ENCODE measurements at places on chromosomes 3 and 15. TPM values are rescaled to one million over a fixed set of nuclear protein-coding genes. Genes with fewer than 3 reads are reported as not detected.

GRCh38 chr15:73792415-73792814 is 39.3 kb upstream of the INSYN1 start:
- peak; percentile 63 for ATAC-seq

DNA sequence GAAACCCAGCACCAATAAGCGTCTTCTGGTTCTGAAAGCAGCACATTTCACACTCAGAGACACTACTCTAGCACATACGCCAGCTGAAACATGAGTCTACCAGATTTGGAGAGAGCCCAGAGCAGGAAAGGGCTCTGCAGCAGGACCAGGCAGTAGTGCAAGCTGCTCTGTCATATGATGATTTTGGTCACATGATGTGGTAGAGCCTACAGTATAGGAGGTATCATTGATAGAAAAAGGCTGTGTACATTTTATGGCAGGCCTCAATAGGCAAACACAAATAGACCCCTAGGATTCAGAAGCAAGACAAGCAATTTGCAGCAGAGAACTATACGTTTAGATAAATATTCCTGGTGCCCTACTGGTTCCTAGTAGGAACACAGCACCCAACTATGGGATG is 58.2 kb downstream of the QTRT2 start:
- ATAC-seq, result peak; percentile 48

DNA sequence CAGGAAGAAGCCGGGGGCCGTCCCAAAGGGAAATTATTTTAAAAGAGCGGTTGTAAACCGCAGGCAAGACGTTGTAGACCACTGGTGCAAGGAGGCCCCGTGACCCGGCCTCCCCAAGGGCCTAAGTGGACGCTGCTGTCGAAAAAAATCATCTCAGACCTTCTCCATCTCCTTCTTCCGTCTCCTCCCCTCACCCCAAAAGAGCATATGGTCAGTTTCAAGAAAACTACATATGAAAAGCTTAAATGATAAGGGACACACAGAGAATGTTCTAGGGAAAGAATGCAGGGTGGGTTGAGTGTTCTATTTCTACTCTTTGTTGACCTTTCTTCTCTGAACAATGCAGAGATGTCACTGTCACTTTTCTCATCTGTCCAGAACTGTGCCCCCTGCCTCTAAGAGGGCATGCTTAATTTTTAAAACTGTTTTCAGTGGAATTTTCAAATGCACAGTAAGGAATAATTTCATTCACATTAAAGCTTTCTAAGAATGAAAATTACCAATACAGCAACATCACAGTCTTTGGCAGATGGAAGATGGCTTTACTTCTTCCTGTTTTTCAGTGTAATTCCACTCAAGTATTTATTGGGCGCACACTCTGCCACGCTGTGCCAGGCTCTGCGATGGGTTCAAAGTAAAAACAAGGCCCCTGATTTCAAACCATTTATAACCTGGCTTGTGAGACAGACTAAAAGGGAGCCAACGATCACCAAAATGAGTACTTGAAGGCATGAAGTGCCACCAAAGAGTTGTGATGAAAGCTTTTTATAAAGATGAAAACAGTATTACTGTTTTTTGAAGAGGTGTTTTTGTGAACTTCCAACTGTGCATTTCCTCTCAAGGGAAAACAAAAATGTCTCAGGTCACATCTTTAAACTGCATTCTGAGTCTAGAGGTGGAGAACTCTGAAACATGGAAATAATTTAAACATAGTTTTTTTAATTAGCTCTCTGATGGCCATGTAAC is 891 bp upstream of the TOP2B start:
- peak; percentile 32 for ATAC-seq

- no peak for ATAC-seq
Measured at GRCh38 chr15:92471288-92471687, 77.6 kb downstream of the ST8SIA2 start.

GRCh38 chr15:66862940-66863335 is 160.9 kb downstream of the SMAD6 start:
- peak; percentile 89 for ATAC-seq

DNA sequence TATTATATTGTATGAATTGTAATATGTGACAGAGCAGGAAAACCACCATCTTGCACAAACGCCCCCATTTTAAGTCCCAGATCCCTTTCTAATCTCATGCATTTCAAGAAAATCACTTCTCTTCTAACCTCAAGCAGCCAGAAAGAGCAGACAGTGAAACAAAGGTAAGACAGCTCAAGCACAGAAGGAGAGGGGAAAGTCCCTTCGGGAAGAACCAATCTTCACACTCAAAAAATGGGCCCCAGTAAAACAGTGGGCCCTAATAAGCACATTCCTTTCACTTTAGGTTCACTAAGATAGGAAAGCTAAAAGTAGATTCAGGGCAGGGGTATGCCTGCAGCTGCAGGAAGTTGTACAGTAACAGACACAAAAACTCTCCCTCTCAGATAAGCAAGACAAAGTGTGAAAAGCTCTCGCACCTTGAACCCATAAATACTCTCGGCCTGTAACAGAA is 1268.7 kb downstream of the SI start:
- ATAC-seq, result no peak

GRCh38 chr3:165256554-165257065 is 60.4 kb upstream of the SLITRK3 start:
- ATAC-seq, result no peak

DNA sequence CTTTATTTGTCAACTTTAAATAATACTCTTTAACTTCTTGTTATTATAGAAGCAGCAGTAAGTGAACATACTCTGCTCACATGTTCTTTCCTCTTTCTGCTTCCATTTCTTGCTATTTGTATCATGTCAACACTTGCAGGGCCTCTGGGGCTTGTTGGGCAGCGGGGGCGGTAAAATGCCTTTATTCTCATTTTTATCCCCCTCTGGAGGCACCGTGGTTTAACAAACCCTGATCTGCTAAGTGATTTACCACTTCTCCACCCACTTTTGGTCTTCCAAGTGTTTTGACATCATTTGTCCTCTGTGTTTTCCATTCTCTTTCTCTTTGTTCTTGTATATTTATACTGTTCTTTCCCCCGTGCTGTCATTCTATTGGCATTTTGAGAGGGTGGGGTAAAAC is 33.9 kb downstream of the SCN10A start:
- no peak for ATAC-seq

DNA sequence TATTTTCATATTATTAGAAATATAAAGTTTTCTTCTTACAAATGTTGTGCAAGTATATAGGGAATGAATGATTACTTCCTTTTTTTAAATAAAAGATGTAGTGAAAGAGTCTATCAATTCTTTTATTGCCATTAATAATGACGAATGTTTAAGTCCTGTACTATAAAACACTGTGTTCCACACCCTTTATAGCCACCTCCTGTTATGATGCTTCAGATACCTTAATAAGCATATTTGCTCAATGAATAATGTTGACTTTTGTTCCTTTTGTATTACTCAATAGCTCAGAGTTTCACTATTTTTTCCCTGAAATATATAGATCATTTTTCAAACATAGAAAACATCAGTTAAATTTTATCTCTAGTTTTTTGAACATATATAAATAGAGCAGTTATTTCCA is 378.2 kb upstream of the THBS1 start:
- no peak for ATAC-seq

DNA sequence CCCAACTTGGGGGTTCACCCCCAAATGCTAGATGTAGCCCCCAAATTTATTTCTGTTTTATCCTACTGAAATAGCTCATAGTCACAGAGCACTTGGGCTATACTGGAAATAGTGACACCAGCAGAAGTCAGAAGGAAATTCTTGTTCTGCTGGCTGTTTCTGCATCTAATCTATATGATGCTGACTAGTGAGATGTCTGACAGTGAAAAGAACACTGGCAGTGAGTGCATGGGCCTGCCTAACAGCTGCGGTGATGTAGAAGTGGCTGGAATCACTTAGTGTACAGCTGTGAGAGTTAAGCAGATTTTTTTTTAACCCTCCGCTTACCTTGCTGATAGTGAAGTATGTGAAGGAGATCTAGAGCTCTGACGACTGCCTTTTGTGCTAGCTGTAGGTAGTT is 14.0 kb downstream of the TTC14 start:
- no peak for ATAC-seq

GRCh38 chr3:145943952-145944351 is 217.0 kb downstream of the PLOD2 start:
- ATAC-seq, result peak; percentile 42

DNA sequence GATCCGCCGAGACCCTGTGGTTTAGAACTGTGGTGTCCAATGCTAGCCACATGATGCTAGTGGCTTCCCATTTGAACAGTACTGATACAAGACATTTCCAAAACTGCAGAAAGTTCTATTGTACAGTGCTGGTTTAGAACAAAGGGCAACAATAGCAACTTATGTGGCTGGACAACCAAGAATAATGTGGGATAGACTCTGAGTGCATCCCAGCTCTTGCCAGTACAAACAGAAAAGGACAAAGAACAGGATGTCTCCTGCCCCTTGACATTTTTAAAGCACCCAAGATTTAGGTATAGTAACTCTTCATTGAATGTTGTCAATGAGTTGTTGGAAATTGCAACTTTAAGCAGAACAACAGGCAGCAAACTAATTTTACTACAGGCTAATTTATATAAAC is 107.3 kb downstream of the ZNF385D start:
- ATAC-seq, result no peak

ANKRD63 gene
- not detected for total RNA-seq

ISLR2 gene
- total RNA-seq, result 0.75 TPM

NOX5 gene
- total RNA-seq, result 0.09 TPM

C3orf33 gene
- 8.8 TPM for total RNA-seq

IL20RB gene
- 1.1 TPM for total RNA-seq

SPTSSB gene
- 4.7 TPM for total RNA-seq

Measured in motor neuron (in vitro differentiated cells).